Right ventricle myocardium superior (tissue), 1 donor: ENCODE measurements at places on chromosomes 12 and 14. TPM values are rescaled to one million over a fixed set of nuclear protein-coding genes. Genes with fewer than 3 reads are reported as not detected.
A peak's percentile ranks its signal among the peaks of the same experiment; 100 is the strongest.

DNA sequence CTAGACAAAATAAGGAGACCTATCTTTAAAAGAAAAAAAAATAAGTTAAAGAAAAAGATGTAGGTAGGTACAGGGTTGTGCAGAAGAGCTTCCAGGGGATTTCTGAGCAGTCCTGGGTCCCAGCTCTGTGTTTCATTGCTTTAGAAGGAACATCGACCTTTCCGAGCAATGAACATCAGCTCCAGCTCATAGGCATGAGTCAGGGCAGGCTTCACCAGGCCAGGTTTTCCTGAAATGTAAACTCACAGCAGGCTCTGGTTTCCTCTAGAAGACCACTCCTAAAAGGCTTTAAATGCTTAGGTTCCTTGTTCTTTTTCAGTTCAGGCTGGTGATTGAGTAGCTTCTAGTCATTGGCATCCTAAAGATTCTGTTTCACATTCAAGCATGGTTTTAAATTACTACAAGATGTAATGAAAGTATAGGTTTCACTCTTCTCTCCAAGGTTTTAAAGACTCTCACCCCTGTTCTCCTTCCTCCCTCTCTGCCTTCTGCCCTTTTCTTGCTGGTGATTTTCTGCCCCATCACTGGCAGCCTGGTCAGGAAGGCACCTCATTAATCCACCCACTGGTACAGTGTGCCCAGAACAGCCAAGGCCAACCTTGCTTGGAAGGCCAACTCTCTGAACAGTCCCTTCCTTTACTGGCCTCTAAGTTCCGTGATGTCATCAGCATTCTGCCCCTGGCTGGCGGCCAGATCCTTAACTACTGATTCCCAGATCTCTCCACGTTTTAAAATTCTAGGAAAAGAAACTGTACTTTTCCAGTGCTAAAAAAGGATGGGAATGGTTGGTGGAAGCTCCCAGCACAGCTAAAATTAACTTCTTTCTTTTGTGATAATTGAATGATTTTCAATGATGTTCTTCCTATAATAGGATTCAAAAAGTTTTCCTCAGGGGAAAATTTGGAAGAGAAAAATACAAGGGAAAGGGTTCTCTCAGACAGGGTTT is 109.4 kb upstream of the HIF1A start:
- DNase-seq: peak; percentile 86

DNA sequence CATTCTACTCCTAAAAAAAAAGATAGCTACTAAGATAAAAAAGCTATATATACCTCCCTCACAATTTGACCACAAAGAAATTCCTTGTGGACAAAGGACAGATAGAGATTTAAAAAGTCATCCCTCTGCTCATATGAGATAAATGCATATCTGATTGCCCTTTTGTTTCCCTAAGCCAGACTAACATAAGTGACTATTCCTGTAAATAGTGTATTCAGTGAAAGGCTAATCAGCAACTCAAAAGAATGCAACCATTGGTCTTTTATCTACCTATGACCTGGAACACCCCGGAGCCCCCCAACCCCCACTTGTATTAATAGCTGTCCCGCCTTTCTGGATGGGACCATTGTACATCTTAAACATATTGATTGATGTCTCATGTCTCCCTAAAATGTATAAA is 6.3 kb upstream of the TMPO start:
- no peak for DNase-seq

GRCh38 chr12:28050606-28051005 is 78.1 kb upstream of the PTHLH start:
- no peak for DNase-seq

- no peak for DNase-seq
Measured at GRCh38 chr12:40313928-40314327, 89.1 kb downstream of the LRRK2 start.

DNA sequence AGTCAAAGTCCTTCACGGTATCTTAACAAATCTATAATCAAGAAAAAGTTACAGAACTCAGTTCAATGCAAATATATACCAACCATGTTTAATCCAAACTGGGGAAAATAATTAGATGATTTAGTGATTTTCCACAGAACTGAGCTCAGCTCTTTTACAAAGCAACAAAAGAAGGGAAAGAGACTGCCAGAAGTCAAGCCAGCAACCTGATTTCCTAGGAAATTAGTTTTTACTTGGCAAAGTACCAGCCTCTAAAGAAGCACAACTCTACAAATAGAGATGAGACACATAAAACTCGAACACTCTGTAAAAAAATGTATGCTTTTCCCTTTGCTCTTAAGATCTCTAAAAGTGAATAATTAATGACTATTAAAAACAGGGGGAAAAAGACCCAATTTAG is 19.4 kb downstream of the NUMB start:
- no peak for DNase-seq

Gene NUAK1
- total RNA-seq: 33.6 TPM

- no peak for DNase-seq
Measured at GRCh38 chr12:103114296-103115055, 157.0 kb downstream of the ASCL1 start.

GRCh38 chr14:50260511-50260910 is 29.1 kb upstream of the SOS2 start:
- DNase-seq: no peak

- DNase-seq: no peak
Measured at GRCh38 chr14:74859757-74860552, 16.0 kb downstream of the PROX2 start.

GRCh38 chr14:58978343-58978742 is 210.1 kb upstream of the DAAM1 start:
- peak; percentile 71 for DNase-seq

DNA sequence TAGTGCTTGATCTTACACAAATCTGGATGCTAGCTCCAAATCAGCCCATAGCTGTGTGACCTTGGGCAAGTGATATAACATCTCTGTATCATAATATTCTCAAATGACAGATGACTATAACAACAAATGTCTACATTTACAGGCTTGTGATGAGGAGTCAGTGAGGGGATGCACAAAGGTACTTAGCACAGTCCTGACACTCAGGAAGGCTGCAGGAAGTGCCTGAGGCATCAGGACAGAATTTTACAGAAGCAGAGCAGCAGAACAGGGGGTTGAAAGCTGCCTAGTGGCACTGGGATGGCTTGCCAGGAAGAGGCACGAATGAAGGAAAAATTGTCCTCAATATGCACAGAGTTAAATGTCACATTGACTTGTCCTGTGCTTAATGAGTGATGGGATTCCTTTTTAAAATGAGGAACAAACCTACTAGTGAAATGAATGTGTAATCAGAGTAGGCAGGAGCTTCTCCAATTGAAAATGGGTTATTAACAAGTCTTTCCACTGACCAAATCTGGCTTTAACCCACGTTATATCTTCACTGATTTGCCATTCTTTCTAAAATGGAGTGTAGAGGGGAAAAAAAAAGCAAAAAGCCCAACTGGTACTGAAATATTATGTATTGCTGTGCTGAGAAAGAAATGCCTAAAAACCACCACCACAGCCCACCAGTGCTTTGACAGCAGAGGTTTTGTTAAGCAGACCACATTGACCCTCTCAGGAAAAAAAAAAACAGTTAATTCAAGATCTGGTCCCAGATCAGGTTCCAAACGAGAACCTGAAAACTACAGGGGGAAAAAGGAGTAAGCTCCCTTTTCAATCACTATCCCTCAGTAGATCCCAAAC is 11.6 kb downstream of the BTG1 start:
- no peak for DNase-seq

GRCh38 chr12:27580561-27581330 is 56.7 kb downstream of the PPFIBP1 start:
- no peak for DNase-seq

Gene KRT82
- not detected for total RNA-seq

Gene IAPP
- total RNA-seq: not detected

DNA sequence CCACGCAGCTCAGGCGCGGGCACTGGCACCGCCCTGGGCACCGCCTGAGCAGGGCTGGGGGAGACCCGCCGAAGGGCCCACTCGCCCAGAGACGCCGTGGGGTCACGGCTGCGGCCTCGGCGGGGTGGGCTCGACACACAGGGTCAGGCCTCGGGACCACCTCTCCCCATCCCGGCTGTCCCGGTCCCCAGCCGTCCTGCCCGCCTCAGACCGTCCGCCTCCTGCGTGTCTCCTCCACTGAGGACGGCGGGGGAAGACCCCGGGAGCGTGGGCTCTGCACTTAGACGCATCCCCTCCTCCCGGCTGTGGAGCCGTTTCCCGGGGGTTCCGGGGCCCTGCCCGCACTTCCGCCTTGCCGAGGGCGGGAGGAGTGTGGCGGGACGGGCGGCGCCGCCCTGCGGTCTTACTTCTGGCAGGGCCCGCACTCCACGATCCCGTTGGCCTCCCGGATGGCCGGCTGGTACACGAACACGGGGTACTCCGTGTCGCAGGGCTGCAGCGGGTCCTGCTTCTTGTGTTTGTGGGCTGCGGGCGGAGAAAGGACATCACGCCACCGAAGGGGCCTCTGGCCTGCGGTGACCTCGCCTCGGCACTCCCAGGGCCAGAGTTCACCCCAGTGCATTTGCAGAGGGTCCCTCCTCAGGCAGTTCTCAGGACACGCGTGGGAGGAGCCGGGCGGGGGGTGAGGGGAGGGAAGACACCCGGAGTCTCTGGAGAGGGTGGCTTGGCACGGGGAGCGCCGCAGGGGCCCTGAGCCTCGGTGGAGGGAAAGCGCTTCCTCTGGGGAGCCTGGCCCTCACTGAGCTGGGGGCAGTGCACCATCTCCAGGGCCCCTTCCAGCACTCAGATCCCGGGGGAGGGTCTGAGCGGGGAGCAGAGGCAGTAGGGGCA is 23.1 kb upstream of the LRTM2 start:
- DNase-seq: peak; percentile 86

DNA sequence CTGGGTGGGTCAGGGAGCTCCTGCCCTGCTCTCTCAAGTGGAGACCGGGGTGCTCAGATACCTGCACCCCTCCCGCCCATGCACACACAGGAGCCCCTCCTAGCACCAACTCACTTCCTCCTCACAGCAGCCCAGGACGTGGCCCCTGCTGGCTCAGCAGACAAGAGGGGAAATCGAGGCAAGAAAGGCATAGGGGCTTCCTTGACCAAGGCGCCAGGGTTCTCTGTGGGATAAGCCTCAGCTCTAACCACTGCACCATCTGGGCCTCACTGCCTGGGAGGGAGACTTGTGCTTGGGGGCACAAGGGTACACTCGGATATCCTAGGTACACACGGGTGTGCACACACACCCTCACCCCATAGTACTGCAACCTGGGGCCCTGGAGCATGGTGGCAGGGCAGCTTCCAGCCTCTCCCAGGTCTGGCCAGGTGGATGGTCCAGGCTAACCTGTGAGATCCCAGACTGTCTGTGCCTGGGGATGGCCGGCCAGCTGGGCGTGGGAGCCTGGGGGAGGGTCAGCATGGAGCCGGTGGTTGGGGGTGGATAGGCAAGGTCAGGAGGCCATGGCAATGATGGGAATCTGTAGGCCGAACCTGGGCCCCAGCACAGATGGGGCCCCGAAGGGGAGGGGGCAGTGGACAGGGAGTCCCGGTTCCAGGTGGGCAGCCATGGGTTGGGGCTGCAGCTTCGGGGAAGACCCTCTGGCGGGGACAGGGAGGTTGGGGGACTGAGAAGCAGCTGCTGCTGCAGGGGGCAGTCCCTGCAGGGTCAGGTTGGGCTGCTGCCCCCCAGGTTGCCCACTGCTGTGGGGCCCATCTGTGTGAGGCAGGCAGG is 312.4 kb downstream of the TMEM121 start:
- no peak for DNase-seq

Gene ADAMTS20
- not detected for total RNA-seq

DNA sequence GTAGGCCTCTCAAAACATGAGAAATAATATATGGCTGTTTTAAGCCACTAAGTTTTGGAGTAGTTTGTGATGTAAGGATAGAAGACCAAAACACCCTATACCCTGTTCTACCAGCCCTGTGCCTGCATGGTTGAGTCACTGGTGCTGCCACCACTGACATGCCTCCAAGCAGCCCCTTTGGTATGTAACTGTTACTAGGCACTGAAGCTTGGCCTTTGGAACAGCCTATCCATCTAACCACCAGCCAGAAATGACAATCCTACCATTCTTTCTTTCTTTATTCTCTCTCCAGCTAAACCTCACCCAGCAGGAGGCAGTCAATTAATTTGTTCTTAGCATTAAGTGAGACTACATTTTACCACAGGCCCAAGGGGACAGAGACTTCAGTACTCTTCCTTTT is 240.3 kb downstream of the MSRB3 start:
- DNase-seq: no peak

Gene NTS
- total RNA-seq: not detected

Gene CLEC7A
- 2.3 TPM for total RNA-seq

DNA sequence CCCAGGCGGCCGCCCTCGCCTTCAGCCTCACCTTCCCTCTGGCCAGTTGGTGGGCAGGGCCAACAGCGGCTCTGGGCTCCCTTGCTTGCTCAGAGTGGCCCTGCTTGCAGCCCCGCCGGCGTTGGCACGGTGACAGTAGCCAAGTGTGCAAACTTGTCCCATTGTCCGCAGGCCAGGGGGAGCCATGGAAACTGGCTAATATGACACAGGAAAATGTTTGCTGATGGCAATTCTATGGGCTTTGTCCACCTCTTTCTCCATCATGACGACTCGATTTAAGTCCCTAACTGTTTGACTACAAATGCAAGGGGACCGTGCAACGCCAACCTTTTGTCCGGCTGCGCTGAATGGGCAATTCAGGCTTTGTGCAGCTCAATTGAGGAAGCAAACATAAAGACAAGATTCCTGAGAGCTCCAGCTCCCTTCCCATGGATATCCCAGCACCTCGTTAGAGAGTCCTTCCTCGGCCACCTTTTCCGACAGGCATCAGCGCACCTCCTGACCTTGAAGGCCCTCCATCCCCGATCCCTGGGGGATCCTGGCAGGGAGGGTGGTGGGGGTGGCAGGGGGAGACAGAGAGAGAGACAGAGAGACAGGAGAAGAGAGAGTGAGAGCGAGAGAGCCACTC is 785 bp upstream of the FAM181A start:
- no peak for DNase-seq

Gene MGST1
- 35.2 TPM for total RNA-seq

- no peak for DNase-seq
Measured at GRCh38 chr12:27290501-27291168, 42.0 kb upstream of the BMAL2 start.

Gene CD163
- total RNA-seq: 72.0 TPM

Gene RERGL
- 1.2 TPM for total RNA-seq

DNA sequence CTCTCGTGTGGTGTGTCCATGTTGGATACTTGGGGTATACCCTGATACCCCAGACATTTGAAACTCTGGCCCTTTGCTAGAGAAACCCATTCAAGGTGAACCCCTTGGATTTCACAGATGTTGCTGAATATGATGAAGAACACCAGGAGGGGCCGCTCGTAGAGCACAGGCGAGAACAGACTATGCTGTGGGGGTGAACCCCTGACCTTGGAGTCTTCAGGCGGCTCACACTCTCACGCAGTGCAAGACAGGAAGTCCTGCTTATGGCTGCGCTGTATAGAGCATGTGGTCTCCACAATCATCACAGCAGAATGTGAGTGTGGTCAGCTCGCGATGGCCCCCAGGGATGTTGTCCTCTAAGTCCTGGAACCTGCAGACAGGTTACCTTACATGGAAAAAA is 60.4 kb downstream of the SLC15A4 start:
- DNase-seq: no peak

- no peak for DNase-seq
Measured at GRCh38 chr12:102172436-102172835, 25.2 kb downstream of the PMCH start.

GRCh38 chr12:11534064-11534463 is 115.4 kb upstream of the ETV6 start:
- no peak for DNase-seq

- DNase-seq: no peak
Measured at GRCh38 chr12:109512608-109513007, 35.2 kb downstream of the UBE3B start.

Gene STAT2
- 28.3 TPM for total RNA-seq

Gene SLC38A4
- total RNA-seq: 2.3 TPM
